ENCODE measurements at places on chromosomes 4 and X. TPM values are rescaled to one million over a fixed set of nuclear protein-coding genes. Genes with fewer than 3 reads are reported as not detected.

Gene CXCL13
- polyA plus RNA-seq: 16.2 TPM

Gene RASGEF1B
- polyA plus RNA-seq: 6.8 TPM

Gene C4orf50
- 0.01 TPM for polyA plus RNA-seq

Gene VCX3B
- polyA plus RNA-seq: not detected

Gene KLF8
- 2.6 TPM for polyA plus RNA-seq

Gene TBC1D9
- polyA plus RNA-seq: 16.2 TPM

Gene RAB41
- 0.44 TPM for polyA plus RNA-seq

Gene NONO
- polyA plus RNA-seq: 321 TPM

Gene MAGEA11
- not detected for polyA plus RNA-seq
